NCI-H187 treated with DMSO at 0.1 percent for 48 hours (cell line): ENCODE measurements at places on chromosomes 1 and 21.

GRCh38 chr1:218851586-218851985, 322.1 kb upstream of the LYPLAL1 start:
- DNase-seq, result no peak

GRCh38 chr1:143699115-143699514, 272.7 kb downstream of the FAM72C start:
- DNase-seq, result no peak

- no peak for DNase-seq
These were observed 38.3 kb downstream of the ELK4 start for GRCh38 chr1:205593532-205593931.

DNA sequence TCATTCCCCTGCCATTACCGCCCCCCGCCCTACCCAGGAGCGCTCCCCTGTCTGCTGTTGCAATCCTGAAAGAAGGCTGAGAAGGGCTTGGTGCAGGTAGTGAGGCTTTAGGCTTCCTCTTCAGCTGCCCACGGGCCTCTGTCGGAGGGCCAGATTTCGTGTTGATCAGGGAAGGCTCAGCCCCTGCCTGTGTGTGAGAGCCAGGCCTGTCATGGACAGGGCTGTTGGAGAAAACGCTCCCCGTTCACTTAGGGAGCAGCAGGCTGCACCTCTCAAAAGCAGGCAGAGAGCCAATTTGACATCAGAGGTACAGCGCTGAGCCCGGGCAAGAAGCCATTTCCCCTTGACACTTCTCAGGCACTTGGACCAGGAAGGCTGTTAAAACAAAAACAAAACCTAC, 19.0 kb downstream of the TEX35 start:
- no peak for DNase-seq

DNA sequence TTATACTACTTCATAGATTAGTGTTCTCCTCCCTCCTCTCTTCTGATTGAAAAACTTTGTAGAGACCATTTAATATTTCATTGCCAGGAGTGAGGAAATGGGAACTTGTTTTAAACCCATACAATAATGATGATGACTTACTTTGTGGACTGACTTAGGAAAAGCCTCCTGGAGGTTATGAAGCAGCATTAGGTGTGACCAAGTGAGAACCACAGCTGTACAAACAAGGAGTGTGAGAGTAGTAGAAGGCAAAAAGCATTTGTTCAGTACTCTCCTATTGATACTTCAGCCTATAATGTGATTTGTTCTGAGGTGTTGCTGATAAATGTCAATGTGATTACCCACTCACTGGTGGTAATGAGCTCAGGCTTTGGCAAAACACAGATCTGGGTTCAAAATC, 8.4 kb downstream of the TIPRL start:
- no peak for DNase-seq

GRCh38 chr21:31964692-31965091, 91.9 kb downstream of the HUNK start:
- DNase-seq, result no peak

DNA sequence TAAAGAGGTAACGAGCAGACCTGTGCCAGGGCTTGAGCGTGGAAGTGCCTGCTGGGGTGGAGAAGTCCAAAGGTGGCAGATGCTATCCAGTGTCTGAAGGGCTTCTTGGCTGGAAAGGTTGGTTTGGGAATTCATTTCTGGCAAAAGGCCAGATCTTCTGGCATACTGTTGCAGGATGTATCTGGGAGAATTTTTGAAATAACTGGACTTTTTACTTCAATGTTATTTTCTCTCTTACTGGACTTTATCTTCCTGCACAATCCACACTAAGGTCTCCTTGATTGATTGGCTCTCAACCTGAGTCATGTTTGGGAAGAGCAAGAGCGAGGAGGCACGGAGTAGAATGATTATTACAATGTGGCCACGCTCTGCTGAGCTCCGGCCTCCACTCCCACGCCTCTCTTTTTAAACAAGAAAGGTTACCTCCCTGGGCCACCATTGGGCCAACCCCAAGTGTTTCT, 278.4 kb downstream of the TM2D1 start:
- DNase-seq, result no peak

DNA sequence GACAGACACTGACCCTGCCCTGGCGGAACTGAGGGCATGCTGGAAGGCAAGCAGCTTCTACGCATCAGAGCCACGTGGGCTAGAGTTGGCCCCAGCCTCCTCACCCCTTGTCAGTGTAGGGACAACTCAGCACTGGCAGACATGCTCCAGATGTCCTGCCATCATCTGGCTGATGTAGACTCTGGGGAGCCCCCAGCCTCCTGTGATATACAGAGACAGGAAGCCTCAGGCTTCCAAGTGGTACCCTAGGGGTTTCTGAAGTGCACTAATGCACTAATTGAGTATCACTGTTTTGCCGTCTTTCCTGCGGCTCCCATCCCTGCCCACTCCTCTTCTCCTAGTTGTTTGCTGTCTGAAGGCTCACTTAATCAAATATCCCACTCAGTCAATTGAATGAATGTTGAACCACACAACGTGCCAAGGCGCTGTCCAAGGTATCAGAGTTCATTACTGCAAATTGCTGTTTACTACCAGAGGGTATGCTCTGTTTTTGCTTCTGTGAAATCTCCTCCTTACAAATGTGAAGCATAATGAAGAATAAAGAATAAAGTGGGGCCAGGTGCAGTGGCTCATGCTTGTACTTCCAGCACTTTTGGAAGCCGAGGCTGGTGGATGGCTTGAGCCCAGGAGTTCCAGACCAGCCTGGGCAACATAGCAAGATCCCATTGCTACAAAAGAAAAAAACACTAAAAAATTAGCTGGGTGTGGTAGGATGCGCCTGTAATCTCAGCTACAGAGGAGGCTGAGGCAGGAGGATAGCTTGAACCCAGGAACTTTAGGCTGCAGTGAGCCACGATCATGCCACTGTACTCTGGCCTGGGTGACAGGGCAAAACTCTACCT, 76.4 kb upstream of the ZBTB18 start:
- no peak for DNase-seq

DNA sequence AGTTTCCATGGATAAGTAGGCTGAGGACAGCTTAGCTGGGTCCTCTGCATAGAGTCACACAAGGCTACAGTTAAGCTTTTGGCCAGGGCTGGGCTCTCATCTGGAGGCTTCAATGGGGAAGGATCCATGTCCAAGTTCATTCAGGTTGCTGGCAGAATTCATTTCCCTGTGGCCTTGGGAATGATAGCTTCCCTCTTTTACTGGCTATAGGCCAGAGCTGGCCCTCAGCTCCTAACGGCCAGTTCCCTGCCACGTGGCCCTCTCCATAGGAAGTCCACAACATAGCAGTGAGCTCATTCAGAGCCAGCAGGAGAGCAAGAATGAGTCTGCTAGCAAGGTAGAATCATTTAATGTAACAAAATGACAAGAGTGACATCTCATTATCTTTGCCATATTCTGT, 15.1 kb upstream of the PODN start:
- DNase-seq, result no peak

DNA sequence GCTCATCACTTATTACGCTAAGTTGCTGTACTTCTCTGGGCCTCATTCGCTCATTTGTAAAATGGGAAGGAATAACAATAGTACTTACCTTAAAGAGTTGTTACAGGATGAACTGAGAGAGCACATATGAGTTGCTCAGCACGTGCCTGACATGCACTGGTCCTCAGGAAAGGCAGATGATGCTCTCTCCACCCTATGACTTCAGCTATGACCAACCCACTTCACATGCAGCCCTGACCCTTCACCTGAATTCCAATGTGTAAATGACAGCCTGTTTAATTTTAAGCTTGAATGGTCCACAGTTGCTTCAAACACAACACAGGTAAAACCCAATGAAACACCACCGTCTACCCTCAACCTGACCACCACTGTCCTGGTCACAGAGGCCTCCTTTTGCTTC, 32.9 kb downstream of the GADD45A start:
- no peak for DNase-seq

DNA sequence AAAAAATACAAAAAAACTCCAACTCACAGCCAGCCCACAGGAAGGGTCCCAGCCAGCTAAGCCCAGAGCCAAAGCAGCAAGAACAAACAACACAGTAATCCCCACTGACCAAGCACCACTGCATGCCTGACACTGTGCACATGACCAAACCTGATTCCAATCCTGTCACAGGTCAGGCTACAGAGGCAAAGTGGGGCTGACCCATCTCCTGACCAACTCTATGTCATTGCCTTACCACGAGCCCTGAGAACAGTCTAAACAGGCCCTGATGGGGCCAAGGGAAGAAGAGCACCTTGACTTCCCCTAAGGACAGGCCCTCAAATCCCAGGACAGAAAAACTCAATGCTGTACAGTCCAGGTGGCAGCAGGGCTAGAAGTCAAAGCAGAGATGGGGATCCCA, 2.4 kb downstream of the LSS start:
- DNase-seq, result no peak

DNA sequence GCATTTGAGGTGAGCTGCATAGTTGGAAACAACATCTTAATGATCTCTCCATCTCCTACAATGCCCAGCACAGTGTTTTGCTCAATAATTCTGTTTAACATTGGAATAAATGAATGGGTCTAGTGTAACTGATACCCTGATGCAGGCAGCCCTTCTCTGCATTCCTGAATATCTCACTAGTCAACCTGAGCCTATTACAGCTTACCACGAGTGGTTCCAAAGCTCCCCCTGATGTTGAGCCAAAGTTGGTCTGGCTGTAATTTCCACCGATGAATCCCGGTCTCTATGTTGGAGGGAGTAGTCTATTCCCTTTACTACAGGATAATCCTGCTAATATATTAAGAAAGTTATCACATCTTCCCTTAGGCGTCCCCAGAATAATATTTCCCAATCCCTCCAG, 63.8 kb downstream of the ZBTB18 start:
- DNase-seq, result no peak

DNA sequence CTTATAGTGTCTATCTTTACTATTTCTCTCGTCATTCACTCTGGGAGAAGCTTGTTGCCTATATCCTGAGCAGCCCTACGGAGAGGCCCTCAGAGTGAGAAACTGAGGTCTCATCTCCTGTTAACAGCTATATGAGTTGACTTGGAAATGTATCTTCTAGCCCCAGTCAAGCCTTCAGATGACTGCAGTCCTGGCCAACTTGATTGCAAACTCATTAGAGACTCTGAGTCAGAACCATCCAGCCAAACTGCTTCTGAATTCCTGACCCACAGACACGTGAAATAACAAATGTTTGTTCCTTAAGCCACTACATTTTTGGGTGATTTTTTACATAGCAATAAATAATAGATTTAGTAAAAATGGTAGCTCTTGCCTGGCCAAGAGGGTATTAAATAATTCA, 3.9 kb upstream of the ZBED6 start:
- no peak for DNase-seq

DNA sequence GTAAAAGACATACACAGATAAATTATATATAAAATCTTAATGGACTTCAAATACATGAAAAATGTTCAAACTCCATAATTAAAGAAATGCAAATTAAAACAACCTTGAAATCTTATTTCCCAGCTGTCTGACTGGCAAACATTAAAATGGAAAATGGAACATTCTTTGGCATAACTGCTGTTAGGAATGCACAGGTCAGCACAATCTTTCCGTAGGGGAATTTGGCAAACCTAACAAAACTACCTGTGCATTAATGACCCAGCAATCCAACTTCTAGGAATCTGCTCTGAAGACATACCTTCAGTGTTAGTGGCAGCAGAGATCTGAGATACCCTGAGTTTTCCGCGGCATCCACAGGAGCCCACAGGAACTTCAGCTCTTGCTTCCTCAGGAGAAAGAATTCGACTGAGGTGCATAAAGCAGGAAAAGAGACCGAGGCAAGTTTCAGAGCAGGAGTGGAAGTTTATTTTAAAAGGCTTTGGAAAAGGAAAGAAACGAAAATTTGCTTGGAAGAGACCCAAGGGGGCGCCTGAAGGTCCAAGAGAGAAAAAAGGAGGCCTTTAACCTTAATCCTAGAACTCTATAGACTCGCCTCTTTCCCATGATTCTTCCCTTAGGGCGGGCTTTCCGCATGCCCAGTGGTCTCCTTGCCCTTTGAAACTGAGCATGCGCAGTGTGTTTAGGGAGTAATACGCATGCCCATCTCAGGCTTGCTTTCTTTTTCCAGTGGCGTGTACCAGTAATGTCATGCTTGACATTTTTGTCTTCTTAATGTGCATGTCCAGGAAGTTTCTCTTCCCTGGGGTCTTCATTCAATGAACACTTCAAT, 24.8 kb downstream of the LYPD8 start:
- no peak for DNase-seq

DNA sequence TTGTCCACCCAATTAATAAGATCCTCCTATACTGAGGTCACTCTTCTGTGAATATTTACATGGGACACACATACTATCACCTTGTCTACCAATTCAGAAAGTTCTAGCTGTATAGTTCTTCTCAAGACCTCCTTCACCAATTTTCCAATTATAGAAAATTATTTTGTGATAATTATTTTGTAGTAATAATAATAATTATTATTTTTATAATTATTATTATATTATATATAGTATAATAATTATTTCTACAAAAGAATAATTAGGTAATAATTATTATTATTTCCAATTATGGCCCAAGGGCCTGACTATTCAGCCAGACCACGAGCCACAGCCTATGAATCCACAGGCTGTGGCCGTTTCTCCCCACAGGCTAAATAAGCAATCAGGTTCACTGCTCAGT, 164.1 kb upstream of the IGSF21 start:
- no peak for DNase-seq

DNA sequence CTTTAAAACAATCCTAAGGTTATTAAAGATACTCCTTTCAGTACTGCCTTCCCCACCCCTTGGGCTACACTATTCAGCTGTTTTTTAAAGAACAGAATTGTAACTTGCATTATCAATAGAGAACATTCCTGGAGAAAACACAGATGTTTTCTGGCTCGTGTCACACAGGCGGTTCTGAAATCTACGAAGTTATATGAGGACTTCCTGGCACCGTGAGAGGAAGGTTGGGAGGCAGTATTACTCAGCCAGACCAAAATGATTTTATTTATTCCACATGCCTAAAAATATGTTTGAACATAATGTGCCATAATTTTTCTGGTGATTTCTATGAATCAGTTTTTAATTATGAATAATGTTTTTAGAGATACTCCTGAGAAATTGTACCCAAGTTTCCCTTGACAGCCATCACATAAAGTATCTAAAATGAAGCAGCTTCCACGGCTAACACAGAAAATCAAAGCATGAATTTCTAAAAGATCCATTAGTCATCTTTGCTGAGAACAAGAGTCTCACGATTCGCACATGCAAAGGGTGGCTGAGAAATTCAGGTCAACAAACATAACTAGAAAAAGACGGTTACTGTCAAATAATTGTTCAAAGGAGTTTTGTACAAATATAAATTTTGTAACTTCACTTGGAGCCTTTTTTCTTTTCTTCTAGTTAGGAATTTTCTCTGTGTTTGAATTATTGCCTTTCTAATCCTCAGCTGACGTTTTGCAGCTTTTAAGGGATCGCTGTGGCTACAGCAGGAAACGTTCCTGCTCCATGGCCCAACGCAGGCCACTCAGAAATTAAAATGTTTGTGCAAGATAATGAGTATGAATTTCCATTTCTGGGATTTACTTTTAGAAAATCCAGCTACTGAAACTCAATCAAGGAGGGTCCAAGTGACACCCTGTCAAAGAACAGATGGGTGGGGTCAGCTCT, 8.0 kb upstream of the SIM2 start:
- DNase-seq, result no peak
